ENCODE measurements at places on chromosomes 11 and 22. TPM values are rescaled to one million over a fixed set of nuclear protein-coding genes. Genes with fewer than 3 reads are reported as not detected.

The RIBC2 gene
- 6.7 TPM for total RNA-seq

The DGCR6 gene
- total RNA-seq: 0.77 TPM

The ELMOD1 gene
- total RNA-seq: not detected

The GGTLC3 gene
- total RNA-seq: not detected

DNA sequence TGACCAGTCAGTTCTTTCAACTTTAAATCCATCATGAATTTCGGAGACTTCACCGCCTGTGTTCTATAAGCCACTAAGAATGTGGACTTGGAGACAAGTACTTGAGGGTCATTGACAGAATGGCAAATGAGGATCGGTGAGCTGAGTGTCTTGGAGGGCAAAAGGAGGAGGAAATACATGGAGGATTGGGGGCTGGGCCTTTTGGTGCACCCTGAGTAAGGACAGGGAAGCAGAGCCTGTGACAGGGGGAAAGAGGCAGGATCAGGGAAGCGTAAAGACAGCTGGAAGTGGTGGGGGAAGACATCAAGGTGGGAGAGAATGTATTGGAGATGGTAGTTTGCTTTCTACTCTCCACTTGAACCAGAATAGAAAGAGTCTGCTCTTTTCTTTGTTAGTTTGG is 70.4 kb upstream of the MTMR2 start:
- no peak for DNase-seq

DNA sequence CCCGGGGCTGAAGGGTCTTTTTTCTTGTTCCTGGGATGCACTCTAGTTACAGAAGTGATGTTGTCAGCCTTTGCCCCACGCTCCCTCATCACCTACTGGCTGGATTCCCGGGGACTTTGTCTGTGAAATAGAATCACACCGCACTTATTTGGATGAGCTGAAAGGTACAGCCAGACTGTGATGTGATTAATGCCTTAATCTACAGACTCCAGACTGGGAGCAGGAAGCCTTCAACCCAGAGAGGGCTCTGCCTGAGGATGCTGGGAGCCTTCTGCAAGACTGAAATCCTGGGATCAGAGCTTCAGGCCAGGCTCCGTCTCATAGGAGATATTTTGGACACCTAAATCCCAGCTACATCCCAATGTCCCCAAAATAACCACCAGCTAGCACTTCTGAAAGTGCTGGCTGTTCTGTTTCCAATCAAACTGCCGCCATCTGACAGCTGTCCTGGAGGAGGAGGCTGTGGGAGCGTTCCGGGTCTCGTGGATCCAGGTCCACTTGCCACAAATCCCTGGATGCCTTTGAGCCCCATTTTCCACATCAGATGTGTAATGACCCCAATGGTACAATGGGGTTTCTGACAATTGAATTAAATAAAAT is 688.5 kb downstream of the TBC1D22A start:
- DNase-seq: no peak

DNA sequence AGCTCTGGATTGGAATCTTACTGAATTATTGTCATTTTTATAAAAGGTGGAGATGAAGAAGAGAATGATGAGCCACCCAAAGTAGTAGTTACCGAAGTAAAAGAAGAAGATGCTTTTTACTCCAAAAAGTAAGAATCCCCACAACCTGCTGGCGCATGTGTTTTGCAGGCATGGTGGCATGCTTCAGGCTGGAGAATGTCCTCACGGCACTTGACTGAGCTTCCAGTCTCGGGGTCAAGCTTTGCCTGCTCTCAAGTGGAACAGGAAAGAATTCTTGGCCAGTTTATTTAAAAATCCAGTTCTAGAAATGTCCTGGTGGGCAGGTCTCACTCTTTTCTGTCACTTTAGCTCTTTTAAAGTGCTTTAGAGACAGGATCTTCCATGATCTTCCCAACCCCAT is 17.5 kb downstream of the NUP50 start:
- DNase-seq: no peak

- DNase-seq: no peak
Measured at GRCh38 chr11:33540427-33540826, 160.2 kb downstream of the C11orf91 start.

DNA sequence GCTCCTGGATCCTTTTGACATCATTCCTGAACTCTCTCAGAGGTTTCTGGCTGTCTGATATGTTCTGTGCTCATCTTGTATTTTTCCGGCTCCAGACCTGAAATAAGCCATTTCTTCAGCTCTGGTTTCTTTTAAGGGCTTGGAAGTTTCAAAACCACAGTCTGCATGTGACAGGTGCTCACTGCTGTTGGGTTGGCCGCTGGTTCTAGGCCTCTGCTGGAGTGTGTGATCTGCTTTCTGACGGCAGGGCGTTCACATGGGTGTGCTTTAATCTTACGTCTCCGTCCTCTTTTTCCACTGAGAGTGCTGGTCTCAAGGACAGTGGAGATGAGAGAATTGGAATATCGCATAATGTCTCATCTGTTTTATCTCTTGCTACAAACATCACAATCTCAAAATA is 10.3 kb downstream of the ZBED4 start:
- no peak for DNase-seq

Measured in colonic mucosa (tissue), 4 donors.